Stimulated activated naive CD4-positive, alpha-beta T cell treated with Interleukin-2 at 50 U/mL for 16 hours (primary cell): ENCODE measurements at places on chromosomes 7 and 10.
A peak's percentile ranks its signal among the peaks of the same experiment; 100 is the strongest.

DNA sequence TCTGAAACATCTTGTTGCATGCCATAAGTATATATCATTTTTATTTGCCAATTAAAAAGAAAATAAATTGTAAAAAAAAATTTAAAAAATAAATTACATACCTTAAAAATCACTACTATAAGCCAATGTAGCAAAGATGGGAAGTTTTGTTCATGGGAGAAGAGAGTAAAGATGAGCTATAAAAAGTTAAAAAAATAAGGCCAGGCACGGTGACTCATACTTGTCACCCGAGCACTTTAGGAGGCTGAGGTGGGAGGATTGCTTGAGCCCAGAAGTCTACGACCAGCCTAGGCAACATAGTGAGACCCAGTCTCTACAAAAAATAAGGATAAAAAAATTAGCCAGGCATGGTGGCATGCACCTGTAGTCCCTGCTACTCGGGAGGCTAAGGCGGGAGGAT is 8.4 kb upstream of the STK32C start:
- DNase-seq = no peak

DNA sequence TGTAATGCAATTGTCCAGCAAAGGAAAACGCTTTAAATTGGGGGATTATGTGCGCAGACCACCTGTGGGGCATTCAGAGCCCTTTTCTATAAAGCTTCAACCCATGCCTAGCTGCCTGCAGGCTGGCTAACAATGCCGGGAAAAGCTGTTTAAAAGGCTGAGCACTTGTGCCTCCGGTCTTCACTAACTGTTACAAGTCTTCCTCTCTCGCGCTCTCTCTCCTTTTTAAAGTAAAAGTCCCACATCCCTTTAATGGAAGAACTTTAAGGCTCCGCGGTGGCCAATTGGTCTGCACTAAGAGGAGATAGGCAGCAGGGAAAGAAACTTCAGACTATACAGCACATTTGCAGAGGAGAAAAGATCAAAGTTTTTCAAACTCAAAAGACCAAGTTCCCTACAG is 4.6 kb downstream of the FZD8 start:
- no peak for DNase-seq

DNA sequence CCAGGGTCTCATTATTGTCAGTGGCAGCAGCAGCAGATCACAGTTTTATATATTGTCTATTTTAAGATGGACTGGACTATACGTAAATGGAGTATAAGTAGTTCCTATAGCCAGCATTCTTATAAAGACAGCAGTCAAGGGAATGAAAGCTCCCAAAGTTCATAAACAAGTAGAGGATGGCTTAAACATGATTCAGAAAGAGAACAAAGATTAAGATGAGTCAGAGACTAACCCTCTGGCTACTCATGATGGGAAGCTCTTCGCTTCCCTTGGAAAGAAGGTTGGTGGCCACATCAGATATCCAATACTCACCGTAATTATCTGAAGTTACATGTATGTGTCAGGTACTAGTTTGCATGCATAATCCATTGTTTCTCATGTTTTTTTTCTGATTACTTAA is 277.0 kb downstream of the INHBA start:
- DNase-seq = no peak

DNA sequence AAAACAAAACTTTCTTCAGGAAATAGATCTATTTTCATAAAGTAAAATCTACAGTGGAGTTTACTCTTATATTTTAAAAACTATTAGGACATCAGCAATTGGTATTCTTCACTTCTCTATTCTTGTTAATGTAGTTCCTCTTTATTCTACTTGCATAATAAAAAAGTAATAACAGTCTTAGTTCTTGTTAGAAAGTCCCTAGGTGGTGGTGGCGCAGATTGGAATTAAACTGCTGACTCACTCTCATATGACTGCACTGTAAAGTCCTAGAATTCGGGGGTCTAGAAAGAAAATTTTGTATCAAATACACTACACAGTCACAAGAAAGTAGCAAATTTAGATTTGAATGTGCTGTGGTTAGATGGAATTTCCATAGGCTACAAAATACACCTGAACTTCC is 44.6 kb upstream of the TES start:
- DNase-seq = no peak

DNA sequence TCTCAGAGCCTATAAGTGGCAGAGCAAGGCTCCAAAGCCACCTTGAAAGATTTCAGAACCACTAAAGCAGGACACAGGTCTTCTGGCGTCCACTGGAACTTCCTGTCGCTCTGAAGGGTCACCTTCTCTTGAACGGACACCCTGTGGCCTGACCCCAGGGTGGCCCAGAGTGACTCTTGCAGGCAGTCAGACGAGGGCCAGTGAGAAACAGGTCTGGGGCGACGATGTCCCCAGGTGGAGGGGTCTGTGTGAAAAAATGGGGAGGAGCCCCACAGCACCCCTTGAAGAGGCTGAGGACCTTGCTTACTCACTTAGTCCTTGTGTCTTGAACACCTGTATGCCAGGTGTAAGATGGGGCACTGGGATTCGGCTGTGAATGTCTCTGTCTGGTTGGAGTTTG is 946 bp upstream of the RASGEF1A start:
- DNase-seq = no peak

DNA sequence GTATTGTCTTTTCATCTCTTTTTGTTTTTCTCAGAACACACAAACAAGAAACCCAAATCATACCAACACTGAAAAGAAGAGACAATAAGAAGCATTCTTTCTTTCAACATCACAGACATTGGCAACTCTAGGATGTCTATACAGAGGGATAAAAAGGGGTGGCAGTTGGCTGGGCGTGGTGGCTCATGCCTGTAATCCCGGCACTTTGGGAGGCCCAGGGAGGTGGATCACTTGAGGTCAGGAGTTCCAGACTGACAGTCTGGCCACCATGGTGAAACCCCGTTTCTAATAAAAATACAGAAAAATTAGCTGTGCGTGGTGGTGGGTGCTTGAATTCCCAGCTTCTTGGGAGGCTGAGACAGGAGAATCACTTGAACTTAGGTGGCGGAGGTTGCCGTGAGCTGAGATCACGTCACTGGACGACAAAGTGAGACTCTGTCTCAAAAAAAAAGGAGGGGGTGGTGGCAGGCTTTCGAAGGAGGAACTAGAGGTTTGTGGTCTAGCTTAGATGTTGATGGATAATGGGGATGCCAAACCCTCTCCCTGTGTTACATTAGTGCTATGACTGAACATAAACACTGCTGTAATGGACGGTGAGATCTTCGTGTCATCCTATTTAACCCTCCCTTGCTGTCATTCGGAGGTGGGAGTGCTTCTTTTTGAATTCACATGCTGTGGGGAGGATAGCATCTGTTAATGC is 9.4 kb downstream of the CNNM2 start:
- no peak for DNase-seq

DNA sequence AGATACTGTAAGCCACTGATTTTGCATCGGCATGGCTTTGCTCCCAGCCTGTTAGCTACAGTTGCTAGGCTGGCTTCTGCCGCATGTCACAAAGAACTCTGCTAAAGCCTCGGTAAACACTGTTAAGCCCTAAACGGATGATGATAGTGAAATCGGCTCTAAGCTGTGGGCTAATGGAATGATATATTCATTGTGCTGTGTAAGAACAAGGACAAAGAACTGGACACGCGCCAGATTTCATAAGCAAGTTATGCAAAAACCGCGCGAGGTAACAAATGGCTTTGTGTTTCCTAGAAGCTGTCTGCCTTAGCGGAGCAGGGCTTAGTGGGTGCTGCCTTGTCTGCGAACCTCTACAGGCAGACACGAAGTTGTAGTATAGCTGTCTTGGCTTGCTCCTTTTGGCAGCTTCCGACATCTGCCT is 331.3 kb upstream of the COBL start:
- DNase-seq = no peak

- DNase-seq = no peak
Observed at GRCh38 chr7:44629829-44630522, 23.5 kb downstream of the OGDH start.

DNA sequence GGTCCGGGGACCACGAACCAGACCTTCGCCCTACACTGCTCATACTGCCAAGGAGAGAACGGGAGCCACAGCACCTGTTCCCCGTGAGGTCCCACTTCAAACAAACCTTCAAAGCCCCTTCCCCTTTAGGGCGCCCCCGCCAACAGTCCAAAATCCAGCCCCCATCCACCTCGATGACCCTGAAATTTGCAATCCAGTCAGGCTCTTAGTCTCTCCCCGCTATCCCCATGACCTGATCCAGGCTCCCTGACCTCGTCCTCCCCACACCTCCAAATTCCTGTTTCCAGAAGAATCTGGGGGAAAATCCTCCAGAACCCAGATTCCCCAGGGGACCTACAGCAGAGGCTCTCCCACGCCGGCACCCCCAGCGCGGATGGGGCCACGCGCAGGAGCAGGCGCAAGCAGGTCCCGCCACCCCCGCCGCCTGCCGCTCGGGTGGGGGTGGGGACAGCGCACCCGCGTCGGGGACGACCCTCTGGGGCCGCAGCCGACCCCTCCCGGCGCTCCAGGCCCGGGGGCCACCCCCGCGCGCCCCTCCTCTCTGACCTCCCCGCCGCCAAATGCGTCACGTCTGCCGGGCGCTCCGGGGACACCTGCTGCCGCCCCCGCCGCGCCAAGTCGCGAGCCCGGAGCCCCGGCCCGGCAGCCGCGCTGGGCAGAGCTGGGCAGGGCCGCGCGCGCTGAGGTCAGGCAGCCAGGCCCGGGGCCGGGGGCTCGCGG is 753 bp downstream of the CAMK2B start:
- DNase-seq = no peak

DNA sequence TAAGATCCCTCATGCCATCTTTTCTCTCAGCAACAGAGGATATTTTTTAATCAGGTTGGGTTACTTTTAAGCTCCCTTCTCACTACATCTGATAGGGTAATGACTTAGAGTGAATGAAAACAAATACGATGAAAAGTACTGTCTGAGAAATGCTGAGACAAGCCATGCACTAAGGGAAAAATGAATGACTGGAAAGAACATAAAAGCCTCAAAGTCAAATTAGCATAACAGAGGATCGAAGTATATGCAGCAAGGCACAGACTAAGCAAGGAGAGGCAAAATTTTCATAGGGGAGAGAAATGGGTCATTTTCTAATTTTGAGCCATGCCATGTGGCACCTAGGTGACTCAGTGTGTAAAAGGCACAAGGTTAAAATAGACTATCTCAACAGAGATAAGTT is 8.5 kb upstream of the POT1 start:
- no peak for DNase-seq

DNA sequence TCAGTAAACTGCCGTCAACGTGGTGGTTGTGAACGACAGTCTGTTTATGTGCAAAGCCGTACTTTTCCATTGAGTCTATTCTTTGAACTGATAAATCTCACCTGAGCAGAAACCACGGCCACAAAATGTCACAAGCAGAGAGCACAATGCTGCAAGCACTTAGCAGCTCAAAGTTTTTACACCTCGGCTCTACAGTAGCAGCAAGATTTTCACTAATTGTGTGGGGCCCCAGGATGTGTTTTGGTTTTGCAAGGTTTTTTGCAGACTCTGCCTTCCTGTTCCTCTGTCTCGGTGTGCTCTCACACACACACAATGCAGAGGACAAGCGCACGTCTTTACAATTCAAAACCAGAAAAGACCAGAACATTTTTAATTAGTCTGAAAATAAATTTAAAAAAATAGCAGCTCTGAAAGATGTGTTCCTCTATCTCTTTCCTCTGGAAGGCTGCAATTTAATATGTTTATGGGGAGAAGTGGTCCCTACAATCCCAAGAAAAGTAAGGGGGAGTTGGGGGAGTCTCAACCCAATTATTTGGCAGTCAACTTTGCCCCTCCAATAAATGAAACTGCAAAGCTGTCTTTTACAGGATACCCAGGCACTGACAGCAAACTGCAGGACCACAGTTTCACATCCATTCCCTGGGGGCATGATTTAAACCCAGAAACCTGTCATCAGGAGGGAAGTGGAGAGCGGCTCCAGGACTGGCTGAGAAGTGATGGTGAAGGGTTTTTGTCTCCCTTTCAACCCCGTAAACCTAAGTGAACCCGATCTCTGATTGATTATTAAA is 73.8 kb upstream of the SFMBT2 start:
- DNase-seq = peak; percentile 4

GRCh38 chr7:158772916-158773315 is 56.4 kb downstream of the ESYT2 start:
- no peak for DNase-seq

DNA sequence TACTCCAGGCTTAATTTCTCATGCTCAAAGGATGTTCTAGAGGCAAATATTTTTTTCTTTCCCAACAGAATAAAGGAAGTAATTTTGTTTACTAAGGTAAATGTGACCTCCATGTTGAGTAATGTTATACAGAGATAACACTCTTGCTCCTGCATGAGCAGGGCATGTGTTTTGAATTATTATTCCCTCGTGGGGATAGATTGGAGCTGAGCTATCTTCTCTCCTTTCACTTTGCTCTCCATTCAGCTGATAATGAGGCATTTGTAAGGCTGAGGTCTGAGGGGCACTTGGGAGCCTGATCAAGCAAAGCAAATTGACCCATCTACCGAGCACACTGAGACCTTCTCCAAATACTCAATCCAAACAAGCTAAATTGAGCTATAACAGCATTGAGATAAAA is 50.7 kb upstream of the GHITM start:
- no peak for DNase-seq

DNA sequence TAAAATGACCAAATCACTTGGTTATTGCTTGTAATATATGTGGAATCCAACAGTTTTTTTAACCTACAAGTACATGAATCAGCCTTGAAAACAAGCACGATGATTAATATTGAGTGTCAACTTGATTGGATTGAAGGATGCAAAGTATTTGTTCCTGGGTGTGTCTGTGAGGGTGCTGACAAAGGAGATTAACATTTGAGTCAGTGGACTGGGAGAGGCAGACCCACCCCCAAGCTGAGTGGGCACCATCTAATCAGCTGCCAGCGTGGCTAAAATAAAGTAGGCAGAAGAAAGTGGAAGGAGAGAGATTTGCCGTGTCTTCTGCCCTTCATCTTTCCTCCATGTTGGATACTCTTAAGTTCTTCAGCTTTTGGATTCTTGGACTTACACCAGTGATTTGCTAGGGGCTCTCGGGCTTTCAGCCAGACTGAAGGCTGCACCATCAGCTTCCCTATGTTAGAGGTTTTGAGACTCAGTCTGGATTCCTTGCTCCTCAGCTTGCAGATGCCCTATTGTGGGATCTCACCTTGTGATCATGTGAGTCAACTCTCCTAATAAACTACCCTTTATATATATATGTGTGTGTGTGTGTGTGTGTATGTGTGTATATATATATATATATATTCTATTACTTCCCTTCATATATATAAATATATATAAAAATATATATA is 118.4 kb upstream of the WDR11 start:
- no peak for DNase-seq
